ENCODE measurements at places on chromosomes 16 and 17.

DNA sequence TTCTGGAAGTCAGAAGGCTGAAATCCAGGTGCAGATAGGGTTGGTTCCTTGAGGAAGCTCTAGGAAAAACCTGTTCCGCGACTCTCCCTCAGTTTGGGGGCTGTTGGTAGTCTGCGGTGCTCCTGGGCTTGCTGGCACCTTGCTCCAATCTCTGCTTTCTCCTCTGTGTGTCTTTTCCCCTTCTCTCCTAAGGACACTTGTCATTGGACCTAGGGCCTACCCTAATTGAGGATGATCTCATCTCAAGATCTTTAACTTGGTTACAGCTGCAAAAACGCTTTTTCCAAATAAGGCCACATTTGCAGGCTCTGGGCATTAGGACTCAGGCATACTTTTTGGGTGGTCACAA, 12.9 kb upstream of the CACNG4 start:
- no peak for DNase-seq

- peak; percentile 84 for DNase-seq
These were observed 2.8 kb upstream of the UBTF start for GRCh38 chr17:44222112-44222869.

- no peak for DNase-seq
These were observed 4.3 kb upstream of the ZDHHC7 start for GRCh38 chr16:85015481-85016187.

GRCh38 chr17:70138291-70138865, 31.0 kb upstream of the KCNJ2 start:
- peak; percentile 80 for DNase-seq

DNA sequence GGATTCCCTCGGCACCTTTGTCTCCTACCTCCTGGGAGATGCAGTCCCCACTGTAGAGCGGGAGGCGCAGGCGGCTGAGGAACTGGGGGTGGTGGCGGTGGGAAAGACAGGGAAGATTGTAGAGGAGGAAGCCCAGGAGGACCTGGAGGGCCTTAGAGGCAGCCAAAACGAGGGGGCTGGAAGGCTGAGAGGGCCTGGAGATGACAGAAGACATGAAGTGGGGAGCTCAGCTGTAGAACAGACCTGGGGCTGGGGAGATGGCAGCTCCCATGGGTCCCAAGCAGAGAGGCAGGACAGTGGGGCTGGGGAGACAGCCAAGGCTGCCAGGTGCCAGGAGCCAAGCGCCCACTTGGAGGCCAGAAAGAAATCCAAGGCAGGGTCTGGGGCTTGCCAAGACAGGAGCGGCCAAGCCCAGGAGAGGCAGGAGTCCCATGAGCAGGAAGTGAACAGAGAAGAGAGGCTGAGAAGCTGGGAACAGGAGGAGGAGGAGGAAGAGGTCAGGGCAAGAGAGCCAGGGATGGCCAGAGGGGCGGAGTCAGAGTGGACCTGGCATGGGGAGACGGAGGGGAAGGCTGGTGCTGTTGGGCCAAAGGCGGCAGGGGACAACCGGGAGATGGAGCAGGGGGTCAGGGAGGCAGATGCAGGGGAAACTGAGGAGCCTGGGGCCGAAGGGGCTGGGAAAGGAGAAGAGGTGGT, 803 bp downstream of the APOBR start:
- no peak for DNase-seq

DNA sequence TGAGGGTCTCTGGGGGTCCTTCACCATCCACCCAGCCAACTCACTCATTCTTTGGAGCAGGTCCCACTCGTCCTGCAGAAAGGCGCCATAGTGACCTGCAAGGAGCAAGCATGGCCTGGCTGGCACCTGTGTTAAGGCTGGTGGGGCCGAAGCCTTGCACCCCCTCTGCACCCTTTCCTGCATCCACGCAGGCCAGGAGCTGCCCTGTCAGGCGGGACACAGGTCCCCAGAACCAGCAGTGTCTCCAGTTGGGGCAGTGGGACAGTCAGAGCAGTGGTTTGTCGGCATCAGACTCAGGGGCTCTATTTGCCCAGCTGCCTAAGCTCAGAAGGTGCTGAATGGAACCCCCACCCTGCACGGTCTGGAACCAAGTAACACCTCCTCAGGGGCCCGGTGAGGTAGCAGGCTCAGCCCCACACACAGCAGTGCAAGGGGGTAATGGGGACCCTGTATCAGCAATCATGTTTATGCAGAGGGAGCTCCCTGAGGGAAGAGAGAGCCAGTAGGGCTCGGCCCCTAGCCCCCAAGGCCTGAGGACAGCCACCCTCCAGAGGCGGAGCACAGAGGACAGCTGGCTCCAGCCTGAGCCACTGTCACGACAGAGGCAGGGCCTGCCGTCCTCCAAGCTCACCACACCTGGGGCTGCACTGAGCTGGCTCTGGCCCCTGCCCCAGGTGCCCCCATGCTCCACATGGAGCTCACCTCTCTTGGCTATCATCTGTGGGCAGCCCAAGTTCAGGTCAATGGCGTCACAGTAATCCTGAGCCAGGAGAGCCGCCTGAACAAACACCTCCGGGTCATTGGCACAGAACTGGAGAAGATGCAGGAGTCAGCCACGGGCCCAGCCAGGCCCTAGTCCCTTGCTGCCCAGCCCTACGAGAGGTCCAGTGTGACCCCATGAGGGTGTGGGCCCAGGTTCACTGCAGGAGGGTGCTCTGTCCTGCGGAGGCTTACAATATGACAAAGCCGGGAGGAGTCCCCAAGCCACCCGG, 1.9 kb downstream of the DUS1L start:
- DNase-seq: no peak

GRCh38 chr16:25501530-25502255, 190.1 kb upstream of the HS3ST4 start:
- DNase-seq: no peak

DNA sequence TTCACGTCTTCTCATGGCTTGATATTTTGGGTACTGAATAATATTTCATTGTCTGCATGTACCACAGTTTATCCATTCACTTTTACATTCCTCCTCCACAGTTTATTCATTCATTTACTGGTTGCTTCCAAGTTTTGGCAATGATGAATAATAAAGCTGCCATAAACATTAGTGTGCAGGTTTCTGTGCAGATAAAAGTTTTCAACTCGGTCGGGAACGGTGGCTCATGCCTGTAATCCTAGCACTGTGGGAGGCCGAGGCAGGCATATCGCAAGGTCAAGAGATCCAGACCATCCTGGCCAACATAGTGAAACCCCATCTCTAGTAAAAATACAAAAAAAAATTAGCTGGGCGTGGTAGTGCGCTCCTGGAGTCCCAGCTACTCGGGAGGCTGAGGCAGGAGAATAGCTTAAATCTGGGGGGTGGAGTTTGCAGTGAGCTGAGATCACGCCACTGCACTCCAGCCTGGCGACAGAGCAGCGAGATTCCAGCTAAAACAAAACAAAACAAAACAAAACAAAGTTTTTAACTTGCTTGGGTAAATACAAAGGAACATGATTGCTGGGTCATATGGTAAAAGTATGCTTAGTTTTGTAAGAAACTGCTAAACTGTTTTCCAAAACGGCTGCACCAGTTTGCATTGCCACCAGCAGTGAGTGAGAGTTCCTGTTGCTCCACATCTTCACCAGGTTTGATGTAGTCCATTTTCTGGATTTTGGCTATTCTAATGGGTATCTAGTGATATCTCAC, 89.5 kb downstream of the WWP2 start:
- DNase-seq: no peak

GRCh38 chr17:60548990-60549389, 22.9 kb upstream of the APPBP2 start:
- DNase-seq: no peak

DNA sequence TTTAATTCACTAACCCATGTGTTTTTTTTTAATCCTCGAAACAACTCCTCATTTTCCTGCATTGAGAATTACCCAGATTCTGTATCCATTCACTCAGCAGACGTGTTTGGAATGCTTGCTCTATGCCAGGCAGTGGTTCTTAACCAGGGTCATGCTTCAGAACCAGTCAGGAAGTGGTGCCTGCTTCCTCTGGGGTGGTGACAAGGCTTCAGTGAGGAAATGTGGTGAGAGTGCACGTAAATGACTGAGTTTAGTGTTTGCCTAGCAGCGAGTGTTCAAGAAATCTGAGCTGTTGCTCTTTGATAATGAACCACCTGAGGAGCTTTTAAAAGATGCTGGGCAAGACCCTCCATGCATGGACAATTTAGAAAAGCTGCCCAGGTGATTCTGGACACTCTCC, 9.9 kb downstream of the ZFP90 start:
- DNase-seq: no peak

DNA sequence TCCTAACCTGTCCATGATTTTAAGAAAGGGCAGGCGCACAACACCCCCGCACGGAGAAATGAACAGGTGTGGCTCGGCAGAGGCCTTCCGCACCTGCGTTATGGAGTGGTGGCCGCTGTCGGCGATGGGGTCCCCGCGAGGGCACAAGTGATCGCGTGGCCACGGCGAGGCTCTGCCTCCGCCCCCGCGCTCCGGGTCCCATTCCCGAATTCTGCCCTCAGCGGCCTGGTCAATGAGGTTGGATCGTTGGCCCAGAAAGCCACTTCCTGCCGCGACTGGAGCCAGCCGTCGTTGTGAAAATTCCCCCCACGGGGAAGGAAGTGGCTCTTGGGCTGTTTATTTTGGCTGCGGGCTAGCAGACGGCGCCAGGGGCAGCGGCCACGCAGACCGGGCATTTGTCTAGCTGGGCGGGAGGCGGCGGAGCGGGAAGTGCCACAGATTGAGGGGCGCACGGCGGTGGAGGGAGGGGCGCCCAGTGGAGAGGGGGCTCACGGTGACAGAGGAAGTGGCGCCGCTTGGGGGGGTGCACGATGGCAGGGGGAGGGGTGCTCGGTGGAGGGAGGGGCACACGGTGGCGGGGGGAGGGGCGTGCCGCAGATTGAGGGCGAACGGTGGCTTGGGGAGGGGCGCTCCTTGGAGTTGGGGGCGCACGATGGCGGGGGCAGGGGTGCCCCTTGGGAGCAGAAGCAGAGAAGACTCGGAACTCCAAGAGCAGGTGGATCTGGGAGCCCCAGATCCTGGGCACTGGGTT, 25.0 kb downstream of the MRC2 start:
- DNase-seq: peak; percentile 54

DNA sequence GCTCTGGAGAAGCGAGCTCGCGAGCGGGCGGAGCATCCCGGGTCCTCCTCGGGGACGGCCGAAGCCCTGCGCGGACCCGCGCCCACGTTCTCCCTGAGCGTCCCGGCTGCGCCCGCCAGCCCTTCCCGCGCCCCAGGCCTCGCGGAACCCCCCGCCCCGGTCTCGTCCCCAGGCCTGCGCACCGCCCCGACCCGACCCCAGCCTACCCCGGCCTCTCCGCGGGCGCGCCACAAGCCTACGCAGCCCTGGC, 159 bp downstream of the USP36 start:
- DNase-seq: no peak

GRCh38 chr16:55033225-55034156, 102.8 kb downstream of the IRX5 start:
- no peak for DNase-seq

GRCh38 chr16:49416001-49416675, 42.5 kb downstream of the C16orf78 start:
- no peak for DNase-seq

DNA sequence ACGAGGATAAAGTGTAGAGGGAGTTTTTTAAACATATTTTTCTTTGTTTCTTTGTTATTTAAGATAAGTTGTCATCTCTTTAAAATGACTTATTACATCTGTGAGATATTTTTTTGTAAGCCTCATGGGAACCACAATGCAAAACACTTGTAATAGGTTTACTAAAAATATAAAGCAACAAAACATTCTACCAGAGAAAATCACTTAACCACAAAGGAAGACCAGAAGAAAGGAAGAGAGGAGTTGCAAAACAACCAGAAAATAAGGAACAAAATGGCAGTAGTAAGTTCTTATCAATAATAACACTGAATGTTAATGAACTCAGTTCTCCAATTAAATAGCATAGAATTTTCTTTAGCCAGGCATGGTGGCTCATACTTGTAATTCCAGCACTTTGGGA, 22.9 kb downstream of the DHRS7B start:
- no peak for DNase-seq

- no peak for DNase-seq
These were observed 11.1 kb downstream of the CANT1 start for GRCh38 chr17:78998311-78999055.

- DNase-seq: peak; percentile 80
These were observed 14.4 kb downstream of the NTAN1 start for GRCh38 chr16:15041271-15042004.

DNA sequence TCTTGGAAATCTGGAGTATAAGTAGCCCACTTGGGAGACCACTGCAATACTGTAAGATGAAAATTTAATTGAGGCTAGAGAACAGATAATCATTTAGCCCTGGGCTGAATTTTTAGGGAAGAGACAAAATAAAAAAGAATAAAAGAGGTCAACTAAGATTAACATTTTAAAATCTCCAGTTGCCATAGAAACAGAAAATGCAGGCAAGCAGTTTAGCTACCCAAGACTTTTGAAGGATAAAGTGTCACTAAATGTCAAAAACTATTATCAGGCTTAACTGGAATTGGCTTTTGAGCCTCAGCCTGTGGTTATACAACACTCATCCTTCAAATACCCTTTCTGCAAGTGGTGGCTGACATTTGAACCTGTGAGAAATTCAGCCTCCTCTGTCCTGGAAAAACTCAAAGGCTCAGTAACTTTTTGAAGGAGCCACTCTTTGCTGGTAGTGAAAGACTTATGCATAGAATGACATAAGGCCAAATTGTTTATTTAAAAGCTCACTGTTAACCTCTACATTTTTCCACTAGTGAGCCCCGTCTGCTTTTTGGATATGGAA, 220.7 kb upstream of the KCNJ16 start:
- peak; percentile 42 for DNase-seq

GRCh38 chr17:34637548-34638525, 58.5 kb downstream of the TMEM132E start:
- DNase-seq: peak; percentile 75

- DNase-seq: no peak
These were observed 1.1 kb upstream of the PIGQ start for GRCh38 chr16:568401-569258.

GRCh38 chr16:53358884-53359283, 75.4 kb upstream of the RBL2 start:
- no peak for DNase-seq

GRCh38 chr16:52446080-52446479, 100.9 kb downstream of the TOX3 start:
- DNase-seq: peak; percentile 51

- DNase-seq: no peak
These were observed 236.0 kb downstream of the MRTFB start for GRCh38 chr16:14307059-14307526.

- DNase-seq: peak; percentile 91
These were observed 18.2 kb upstream of the ABR start for GRCh38 chr17:1197781-1198490.

- DNase-seq: no peak
These were observed 26.5 kb upstream of the CIITA start for GRCh38 chr16:10850478-10850850.

- no peak for DNase-seq
These were observed 46.5 kb downstream of the KATNIP start for GRCh38 chr16:27596411-27596810.

GRCh38 chr16:80806927-80807340, 2.5 kb upstream of the CDYL2 start:
- DNase-seq: peak; percentile 18

- no peak for DNase-seq
These were observed 435.1 kb upstream of the GOT2 start for GRCh38 chr16:59169168-59169567.

GRCh38 chr16:31477220-31478216, 5.4 kb upstream of the SLC5A2 start:
- no peak for DNase-seq

- DNase-seq: no peak
These were observed 36.1 kb downstream of the ZNF652 start for GRCh38 chr17:49325980-49326379.

GRCh38 chr17:62935523-62935922, 30.5 kb upstream of the TANC2 start:
- DNase-seq: peak; percentile 50

All from muscle of leg (tissue), 16 donors.